ENCODE measurements at places on chromosomes 16 and 17.

DNA sequence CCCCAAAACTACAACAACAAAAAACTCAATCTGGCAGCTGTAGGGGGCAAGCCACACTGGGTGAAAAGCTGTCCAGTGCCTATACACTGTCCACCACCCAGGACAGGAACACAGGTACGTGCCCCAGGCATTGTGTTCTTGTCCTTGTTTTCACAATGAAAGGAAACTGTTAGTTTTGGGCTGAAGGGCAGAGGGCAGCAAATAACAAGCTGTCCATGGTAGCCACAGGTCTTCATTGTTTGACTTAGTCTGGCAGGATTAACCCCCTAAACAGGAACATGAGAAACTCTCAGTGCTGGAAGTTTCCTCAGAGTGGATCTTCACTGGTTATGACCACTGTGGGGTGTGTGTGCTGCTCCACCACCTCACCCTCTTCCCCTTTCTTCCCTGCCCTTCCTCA is 224.6 kb upstream of the N4BP1 start:
- DNase-seq = no peak

DNA sequence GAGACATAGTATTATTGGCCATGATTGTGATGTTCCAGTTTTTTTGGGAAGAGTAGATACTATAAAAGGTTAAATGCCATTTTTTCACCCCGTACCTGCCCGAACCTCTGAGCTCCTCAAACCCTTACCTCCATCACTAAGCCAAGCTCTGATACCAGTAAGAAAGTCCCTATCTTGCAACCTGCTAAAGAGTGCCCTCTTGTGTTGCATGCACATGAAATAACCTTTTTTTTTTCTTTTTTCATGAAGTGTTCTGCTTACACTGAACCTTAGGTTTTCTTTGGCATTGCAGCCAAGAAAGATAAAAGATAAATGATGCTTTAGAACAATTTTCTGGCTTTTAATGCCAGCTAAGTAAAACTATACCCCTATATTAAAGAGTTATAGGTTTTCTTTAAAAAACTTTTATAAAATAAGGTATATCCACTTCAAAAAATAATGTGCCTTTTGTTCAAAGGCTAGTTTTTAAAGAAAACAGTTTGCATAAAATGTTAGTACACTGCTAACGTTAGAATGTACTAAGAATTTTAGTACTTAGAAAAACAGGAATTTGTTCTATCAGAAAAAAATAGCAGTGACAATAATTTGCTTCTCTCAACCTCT is 295.3 kb upstream of the PMFBP1 start:
- no peak for DNase-seq

- DNase-seq = no peak
These were observed 53.8 kb upstream of the MTMR4 start for GRCh38 chr17:58568044-58568799.

GRCh38 chr16:80350061-80350460 is 190.7 kb upstream of the DYNLRB2 start:
- no peak for DNase-seq

GRCh38 chr17:35372846-35373533 is 431 bp downstream of the SLFN11 start:
- DNase-seq = no peak

DNA sequence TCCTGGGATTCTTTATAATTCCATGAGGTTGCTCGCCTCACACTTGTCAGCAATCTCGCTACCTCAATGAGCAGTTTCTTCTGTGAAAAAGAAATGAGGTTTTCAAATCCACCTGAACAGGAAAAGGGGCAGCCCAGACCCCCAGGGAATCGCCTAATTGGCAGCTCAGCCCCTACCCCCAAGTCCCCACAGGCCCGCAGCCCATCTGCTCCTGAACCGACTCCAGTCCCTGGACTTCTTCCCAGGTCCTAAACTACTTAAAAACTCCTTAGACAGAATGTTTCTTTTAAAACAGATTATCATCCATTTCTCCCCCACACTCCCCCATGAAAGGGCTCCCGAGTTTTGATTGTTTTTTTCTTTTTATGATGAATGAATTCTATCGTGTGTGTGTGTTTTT is 89.8 kb downstream of the PMP22 start:
- no peak for DNase-seq

GRCh38 chr17:81869221-81870130 is 1.7 kb downstream of the ARHGDIA start:
- DNase-seq = no peak

DNA sequence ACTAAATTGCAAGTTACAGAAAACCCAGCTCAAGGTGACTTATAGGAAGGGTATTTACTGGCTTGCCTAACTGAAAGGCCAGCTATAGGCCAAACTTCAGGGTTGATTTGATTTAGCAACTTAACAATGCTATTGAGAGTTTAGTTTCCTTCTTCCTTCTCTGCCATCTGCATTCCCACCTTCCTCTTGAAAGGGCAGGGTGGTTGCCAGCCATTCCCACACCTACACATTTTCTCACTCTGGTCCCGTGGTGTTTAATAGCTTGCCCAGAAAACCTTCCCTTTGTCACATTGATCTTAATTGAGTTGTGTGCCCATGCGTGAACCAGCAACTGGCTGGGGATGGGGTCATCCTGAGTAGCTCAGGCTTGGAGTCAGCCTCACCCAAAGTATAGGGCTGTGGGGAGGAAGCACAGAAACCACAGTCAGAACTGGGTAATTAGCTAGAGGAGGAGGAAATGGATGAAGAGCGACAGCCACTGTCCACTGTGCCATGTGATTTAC is 194.7 kb downstream of the SPECC1 start:
- no peak for DNase-seq
